Upper lobe of right lung (tissue), 1 donor: ENCODE measurements at places on chromosomes 11 and 22. TPM values are rescaled to one million over a fixed set of nuclear protein-coding genes. Genes with fewer than 3 reads are reported as not detected.

DNA sequence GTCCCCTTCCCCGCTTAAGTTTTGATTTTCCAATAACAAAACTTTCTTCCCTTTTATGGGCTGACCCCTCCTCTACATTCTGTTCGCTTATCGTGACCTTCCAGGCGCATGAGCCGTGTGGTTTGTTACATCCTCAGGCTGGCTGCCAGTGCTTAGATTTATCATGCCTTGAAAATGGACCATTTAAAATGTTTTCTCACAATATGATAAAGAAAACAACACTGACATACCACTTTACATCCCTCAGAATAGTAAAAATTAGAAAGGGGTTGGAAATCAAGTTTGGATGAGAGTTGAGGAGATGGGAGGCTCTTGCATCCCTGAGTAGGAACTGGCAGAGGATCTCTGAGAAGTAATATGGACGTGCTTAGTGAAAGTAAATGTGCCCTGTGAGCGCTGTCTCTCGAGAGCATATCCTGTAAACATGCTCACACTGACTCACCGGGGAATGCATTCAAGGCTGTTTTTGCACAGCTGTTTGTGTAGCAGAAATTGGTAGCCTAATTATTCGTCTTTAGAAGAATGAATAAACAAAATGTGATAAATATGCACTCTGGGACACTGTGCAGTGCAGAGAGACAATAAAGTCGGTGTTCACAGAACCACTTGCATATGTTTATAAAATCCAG lies 17.1 kb upstream of the TOLLIP start:
- no peak overlapping the region for H3K4me3 ChIP-seq
- H3K4me1 ChIP-seq = no peaks in the 10 kb centered on the region
- no peaks in the 10 kb centered on the region for H3K36me3 ChIP-seq
- H3K27ac ChIP-seq = no peak overlapping the region

DNA sequence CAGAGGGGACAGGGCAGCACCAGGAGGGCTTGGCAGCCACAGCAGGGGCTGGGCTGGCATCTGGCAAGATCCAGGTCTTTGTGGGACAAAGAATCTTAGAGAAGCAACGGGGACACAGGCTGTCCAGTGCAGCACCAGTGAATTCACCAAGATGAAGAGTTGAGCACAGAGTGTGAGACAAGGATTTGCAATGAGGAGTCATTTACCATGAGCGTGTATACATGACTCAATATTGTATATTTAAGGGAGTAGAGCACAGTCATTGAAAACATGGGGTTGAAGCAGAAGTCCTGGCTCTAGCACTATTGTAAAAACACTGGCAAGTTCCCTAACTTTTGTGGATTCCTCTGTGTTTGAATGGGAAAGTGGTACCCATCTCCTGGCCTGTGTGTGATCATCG lies 3.5 kb downstream of the APOL1 start:
- no peak overlapping the region for H3K27ac ChIP-seq
- DNase-seq = no peak
- H3K36me3 ChIP-seq = peaks cover 24% of the 10 kb centered on the region
- H3K27me3 ChIP-seq = no peaks in the 10 kb centered on the region
- H3K4me3 ChIP-seq = no peak overlapping the region

GRCh38 chr11:46674463-46675287 lies 25.7 kb downstream of the ARHGAP1 start:
- DNase-seq = peak; percentile 64
- peak overlapping the region; percentile 84 for H3K27ac ChIP-seq
- H3K27me3 ChIP-seq = no peaks in the 10 kb centered on the region
- peaks cover 34% of the 10 kb centered on the region for H3K4me1 ChIP-seq

DNA sequence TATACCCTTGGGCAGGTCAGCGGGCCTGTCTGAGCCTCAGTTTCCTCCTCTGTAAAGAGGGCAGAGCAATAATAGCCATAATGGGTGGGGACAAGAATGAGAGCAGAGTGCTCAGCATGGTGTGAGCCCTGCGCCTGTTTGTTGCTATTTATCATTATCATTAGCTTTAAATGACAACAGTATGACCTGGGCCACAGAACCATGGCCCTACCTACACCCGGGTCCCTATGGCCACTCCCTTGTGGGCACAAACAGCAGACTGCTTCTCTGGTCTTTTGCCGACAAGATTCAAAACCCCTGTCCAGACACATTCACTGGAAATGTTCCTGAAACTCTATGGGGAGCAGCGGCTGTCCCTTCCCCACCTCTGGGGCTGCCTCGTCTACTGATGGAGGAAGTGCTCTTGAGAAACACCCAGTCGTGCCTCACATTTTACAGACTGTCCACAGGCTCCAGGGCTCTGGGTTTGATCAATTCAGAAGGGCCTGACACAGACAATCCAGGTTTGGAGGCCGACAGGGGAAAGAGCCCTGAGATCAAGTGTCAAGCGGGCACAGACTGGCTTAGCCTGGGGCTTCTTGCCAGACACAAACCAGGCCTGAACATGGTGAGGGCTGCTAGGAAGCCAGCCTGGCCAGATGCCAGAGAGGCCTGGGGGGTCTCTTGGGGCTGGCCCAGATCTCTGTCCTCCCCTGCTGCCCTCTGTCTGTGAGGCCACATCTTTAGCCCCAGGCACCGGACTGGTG lies 112.5 kb upstream of the CD82 start:
- H3K36me3 ChIP-seq = no peaks in the 10 kb centered on the region
- H3K4me1 ChIP-seq = no peaks in the 10 kb centered on the region
- no peak for DNase-seq

GRCh38 chr11:62678770-62679696 lies at the start of gene UBXN1:
TSS of gene UBXN1 (minus strand) at chr11:62679073. CDS start at chr11:62678923, 150 bp downstream.
- no peaks in the 10 kb centered on the region for H3K27me3 ChIP-seq
- DNase-seq = peak; percentile 94
- peaks cover 24% of the 10 kb centered on the region for H3K4me1 ChIP-seq
- peak within 1 kb of the TSS; percentile 94 for H3K4me3 ChIP-seq
- H3K27ac ChIP-seq = peak within 1 kb of the TSS; percentile 92

- no peak overlapping the region for H3K4me3 ChIP-seq
- H3K27ac ChIP-seq = no peak overlapping the region
- H3K27me3 ChIP-seq = peaks cover 4% of the 10 kb centered on the region
- no peaks in the 10 kb centered on the region for H3K36me3 ChIP-seq
Measured at GRCh38 chr11:119810478-119811232, 81.7 kb upstream of the NECTIN1 start.

DNA sequence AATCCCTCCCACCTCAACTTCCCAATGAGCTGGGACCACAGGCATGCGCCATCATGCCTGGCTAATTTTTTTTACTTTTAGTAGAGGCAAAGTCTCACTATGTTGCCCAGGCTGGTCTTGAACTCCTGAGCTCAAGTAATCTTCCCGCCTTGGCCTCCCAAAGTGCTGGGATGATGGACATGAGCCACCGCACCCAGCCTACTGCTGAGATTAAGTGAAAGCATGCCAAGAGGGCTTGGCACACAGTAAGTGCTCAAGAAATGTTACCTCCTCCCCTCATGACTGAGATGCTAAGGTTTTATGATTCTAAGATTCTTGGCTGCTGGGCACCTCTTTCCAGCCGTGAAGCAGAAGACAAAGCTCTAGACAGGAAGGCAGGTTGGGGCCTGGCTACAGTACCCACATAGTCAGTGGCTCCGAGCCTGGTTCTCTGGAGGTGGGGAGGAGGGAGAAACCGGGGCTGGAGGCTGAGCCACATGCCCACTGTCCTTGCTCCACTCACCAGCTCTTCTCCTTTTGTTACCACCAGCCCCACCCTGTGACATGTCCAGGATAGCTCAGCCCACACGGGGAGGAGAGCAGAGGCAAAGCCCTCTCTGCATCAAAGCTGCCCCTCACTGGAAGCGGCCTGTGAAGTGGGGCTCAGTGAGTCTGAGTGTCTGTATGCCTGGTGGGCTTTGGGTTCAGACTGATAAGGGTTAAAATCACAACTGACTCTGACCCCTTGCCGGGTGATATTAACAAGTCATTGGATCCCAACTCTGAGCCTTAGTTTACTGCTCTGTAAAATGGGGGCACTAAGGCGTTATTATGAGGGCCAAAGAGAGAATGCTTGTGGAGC lies 12.9 kb downstream of the ARHGEF17 start:
- no peaks in the 10 kb centered on the region for H3K36me3 ChIP-seq
- no peak overlapping the region for H3K4me3 ChIP-seq
- no peaks in the 10 kb centered on the region for H3K27me3 ChIP-seq
- DNase-seq = no peak
- peak overlapping the region; percentile 63 for H3K27ac ChIP-seq

DNA sequence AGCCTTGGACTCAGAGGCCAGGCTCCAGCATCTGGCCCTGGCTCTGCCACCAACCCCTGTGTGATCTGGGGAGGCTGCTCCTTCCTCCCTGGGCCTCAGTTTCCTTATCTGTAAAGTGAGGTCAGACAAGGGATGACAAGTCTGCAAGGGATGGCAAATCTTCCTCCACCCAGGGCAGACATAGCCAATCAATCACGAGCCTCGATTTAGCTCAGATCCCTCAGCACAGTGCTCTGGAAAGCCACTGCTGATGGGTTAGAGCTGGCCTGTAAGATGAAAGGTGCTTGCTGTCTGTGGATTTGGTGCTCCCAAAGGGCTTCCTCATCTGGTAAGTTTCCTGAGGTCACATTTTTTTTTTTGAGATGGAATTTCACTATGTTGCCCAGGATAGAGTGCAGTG lies 20.2 kb downstream of the NPTXR start:
- H3K4me3 ChIP-seq = no peak overlapping the region
- no peaks in the 10 kb centered on the region for H3K36me3 ChIP-seq
- H3K27ac ChIP-seq = no peak overlapping the region
- H3K27me3 ChIP-seq = no peaks in the 10 kb centered on the region
- H3K4me1 ChIP-seq = no peaks in the 10 kb centered on the region
- no peak for DNase-seq

GRCh38 chr11:125157953-125158680 lies 6.4 kb upstream of the PKNOX2 start:
- no peaks in the 10 kb centered on the region for H3K36me3 ChIP-seq
- H3K27ac ChIP-seq = no peak overlapping the region
- no peaks in the 10 kb centered on the region for H3K4me1 ChIP-seq
- no peak for DNase-seq
- no peak overlapping the region for H3K4me3 ChIP-seq

- H3K4me3 ChIP-seq = no peak overlapping the region
- no peak for DNase-seq
- no peaks in the 10 kb centered on the region for H3K4me1 ChIP-seq
- no peak overlapping the region for H3K27ac ChIP-seq
- H3K36me3 ChIP-seq = no peaks in the 10 kb centered on the region
Measured at GRCh38 chr11:116199182-116199581, 573.6 kb downstream of the BUD13 start.

DNA sequence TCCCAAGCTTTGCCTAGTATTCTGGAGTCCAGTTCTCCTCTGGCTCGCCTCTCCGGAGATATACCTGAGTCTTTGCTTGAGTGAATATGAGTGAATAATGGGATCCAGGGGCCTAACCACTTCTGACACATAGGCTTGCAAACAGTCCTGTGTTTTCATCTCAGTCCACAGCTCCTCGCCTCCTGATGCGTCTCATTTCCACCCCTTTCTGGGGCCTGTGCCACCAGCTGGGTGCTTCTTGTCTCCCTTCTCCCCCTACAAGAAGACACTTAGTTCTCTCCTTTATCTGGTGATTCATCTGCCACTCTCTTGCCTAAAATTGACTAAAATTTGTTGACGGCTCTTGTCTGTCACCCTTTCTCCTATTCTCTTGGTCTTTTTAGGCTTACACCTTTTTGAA lies 44.6 kb downstream of the SFI1 start:
- no peak for DNase-seq
- no peaks in the 10 kb centered on the region for H3K4me1 ChIP-seq
- no peaks in the 10 kb centered on the region for H3K36me3 ChIP-seq
- H3K27ac ChIP-seq = no peak overlapping the region
- H3K27me3 ChIP-seq = no peaks in the 10 kb centered on the region

GRCh38 chr11:6273188-6273587 lies 13.6 kb downstream of the CCKBR start:
- no peaks in the 10 kb centered on the region for H3K27me3 ChIP-seq
- no peak for DNase-seq
- H3K4me1 ChIP-seq = no peaks in the 10 kb centered on the region
- H3K36me3 ChIP-seq = no peaks in the 10 kb centered on the region

GRCh38 chr11:67695606-67696005 lies 21.2 kb upstream of the ALDH3B2 start:
- H3K27ac ChIP-seq = no peak overlapping the region
- no peaks in the 10 kb centered on the region for H3K36me3 ChIP-seq
- no peaks in the 10 kb centered on the region for H3K4me1 ChIP-seq
- DNase-seq = no peak
- no peak overlapping the region for H3K4me3 ChIP-seq

DNA sequence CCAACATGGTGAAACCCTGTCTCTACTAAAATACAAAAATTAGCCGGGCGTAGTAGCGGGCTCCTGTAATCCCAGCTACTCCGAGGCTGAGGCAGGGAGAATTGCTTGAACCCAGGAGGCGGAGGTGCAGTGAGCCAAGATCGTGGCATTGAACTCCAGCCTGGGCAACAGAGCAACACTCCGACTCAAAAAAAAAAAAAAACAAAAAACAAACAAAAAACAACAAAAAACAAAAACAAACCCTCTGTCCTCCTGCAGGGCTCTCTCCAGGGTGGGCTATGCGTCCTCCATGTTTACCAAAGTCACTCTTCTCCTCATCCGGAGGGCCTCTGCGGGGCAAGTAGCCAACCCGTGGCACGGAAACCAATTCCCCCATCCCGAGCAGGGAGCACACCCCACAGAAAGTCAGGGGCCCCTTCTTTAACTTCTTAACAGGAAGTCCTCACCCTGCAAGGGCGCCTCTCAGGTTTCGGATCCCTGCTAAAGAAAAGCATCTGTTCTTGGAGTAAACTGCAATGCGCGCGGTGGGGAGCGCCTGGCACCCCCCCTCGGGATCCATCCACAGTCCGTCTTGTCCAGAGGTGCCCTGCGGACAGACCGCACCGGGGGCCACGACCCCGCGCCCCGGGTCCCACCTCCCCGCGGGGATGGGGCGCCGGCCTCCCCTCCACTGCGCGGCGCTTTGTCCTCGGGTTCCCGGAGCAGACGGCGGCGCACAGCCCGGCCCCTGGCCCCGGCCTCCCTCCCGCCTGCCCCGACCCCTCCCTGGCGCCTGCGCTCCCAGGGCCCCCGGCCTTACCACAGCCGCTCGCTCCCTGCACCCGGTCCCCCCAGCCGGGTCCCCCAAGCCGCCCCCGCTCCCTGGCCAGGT lies 712 bp downstream of the CERK start:
- H3K27me3 ChIP-seq = no peaks in the 10 kb centered on the region
- H3K4me1 ChIP-seq = peaks cover 49% of the 10 kb centered on the region
- peak overlapping the region; percentile 84 for H3K27ac ChIP-seq
- H3K36me3 ChIP-seq = no peaks in the 10 kb centered on the region

GRCh38 chr22:44316393-44317122 lies 3.8 kb upstream of the SHISAL1 start:
- no peaks in the 10 kb centered on the region for H3K27me3 ChIP-seq
- no peak for DNase-seq
- H3K4me3 ChIP-seq = no peak overlapping the region
- H3K27ac ChIP-seq = no peak overlapping the region
- no peaks in the 10 kb centered on the region for H3K36me3 ChIP-seq
- no peaks in the 10 kb centered on the region for H3K4me1 ChIP-seq

The SLC17A6 gene
- total RNA-seq = not detected

The P2RY6 gene
- 3.2 TPM for total RNA-seq

The DENND6B gene
- total RNA-seq = 9.3 TPM

The SCGB1A1 gene
- total RNA-seq = 5.4 TPM
